ENCODE measurements at places on chromosomes 5 and 9. TPM values are rescaled to one million over a fixed set of nuclear protein-coding genes. Genes with fewer than 3 reads are reported as not detected.

- DNase-seq: no peak
Observed at GRCh38 chr9:19379697-19380046, 364 bp downstream of the RPS6 start.

DNA sequence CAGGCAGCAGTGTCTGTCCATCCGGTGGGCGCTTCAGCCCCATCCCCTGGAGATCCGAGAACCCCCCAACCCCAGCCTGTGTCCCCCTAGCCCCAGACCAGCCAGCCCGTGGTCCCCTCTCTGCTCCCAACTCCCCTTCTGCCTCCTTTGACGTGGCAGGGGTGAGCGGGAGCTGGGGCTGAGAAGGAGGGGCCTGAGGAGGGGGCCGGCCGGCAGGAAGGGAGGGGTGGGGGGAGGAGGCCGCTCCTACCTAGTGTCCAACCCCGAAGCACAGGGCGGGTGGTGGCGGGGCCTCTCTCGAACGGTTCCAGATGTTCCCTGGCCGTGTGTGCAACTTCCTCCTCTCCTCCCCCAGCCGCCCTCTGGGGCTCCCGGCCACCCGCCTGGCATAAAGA is 31.0 kb downstream of the GOLGA2 start:
- DNase-seq: no peak

GRCh38 chr5:31894141-31894540 is 255.2 kb downstream of the PDZD2 start:
- no peak for DNase-seq

- DNase-seq: no peak
Observed at GRCh38 chr5:122350496-122350895, 38.5 kb downstream of the SNCAIP start.

- DNase-seq: no peak
Observed at GRCh38 chr5:42645138-42645537, 111.5 kb upstream of the CCDC152 start.

DNA sequence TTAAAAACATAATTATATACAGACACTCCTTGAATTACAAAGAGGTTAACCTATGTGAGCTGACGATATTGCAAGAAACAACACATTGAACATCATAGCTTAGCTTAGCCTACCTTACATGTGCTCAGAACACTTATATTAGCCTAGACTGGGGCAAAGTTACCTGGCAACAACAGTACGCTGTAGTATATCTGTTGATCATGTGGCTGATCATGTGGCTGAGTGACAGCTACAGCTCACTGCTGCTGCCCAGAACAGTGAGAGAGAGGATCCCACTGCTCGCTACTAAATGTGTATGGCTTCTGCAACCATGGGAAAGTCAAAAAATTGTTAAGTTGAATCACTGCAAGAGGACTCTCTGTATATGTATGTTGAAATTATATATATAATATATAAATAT is 169.9 kb downstream of the CDH9 start:
- no peak for DNase-seq

- DNase-seq: no peak
Observed at GRCh38 chr5:88883059-88883835, at the start of gene MEF2C. Gene MEF2C (minus strand): TSS chr5:88883184. CDS start chr5:88823788, 59,396 bp downstream.

GRCh38 chr5:96333391-96333790 is 99.7 kb downstream of the PCSK1 start:
- no peak for DNase-seq

DNA sequence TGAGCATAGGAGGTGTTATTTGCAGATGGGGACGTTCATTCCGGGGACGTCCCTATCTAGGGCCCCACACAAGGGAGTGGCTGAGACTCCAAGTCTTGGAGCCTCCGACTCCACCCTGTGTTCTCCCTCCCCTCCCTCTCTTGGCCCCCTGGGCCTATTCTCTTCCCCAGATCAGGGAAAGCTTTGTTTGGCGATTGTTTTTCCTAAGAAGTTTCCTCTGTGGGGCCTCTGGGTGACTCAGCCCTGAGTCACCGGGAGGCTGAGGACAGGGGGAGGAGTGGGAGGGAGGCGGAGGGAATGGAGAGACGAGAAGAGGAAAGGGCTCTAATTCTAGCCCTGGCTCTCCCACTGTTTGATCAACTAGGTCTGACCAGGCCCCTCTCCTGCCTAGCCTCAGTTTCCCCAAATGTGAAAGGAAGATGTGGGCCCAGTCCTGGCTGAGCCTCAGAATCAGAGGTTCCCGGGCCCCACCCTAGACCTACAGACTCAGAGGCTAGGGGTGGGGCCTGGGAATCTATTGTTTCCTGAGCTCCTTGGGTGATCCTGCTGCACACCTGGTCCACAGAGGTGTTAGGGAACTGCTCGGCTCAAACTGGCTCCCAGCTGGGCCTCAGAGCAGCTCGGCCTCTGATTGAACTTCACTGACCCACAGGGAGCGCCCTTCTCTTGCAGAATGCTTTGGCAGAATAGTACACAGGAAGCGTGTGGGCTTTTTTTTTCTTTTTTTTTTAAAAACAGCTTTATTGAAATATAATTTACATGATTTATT is 19.2 kb downstream of the GSN start:
- DNase-seq: peak; percentile 81

GRCh38 chr5:168393773-168394172 is 92.5 kb upstream of the RARS1 start:
- DNase-seq: no peak

DNA sequence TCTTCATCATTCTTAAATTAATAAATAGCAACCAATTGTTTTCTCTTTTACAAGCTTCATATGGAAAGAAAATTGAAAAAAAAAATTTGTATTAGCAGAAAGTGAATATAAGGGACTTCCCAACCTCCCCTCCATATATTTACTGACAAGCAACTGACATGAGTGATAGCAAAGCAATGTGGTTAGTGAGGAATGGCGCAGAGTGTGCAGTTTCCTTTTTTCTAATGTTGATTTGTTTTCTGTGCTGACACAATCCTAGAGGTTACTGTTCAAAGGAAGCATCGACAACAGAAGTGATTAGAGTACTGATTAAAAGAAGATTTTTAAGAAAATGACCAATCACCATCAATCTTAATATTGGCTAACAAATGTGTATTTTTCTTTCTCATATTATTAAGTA is 1.7 kb upstream of the PTGER4 start:
- no peak for DNase-seq

GRCh38 chr5:181054138-181054537 is 14.1 kb downstream of the BTNL9 start:
- no peak for DNase-seq

GRCh38 chr5:115431116-115431515 is 113.5 kb downstream of the FEM1C start:
- no peak for DNase-seq

ECSCR gene
- total RNA-seq: not detected

CDC14B gene
- 14.2 TPM for total RNA-seq

ALDH1A1 gene
- total RNA-seq: 1.6 TPM

PCA3 gene
- total RNA-seq: not detected

Measured in kidney epithelial cell (primary cell).